ENCODE measurements at places on chromosomes 5 and 9.

DNA sequence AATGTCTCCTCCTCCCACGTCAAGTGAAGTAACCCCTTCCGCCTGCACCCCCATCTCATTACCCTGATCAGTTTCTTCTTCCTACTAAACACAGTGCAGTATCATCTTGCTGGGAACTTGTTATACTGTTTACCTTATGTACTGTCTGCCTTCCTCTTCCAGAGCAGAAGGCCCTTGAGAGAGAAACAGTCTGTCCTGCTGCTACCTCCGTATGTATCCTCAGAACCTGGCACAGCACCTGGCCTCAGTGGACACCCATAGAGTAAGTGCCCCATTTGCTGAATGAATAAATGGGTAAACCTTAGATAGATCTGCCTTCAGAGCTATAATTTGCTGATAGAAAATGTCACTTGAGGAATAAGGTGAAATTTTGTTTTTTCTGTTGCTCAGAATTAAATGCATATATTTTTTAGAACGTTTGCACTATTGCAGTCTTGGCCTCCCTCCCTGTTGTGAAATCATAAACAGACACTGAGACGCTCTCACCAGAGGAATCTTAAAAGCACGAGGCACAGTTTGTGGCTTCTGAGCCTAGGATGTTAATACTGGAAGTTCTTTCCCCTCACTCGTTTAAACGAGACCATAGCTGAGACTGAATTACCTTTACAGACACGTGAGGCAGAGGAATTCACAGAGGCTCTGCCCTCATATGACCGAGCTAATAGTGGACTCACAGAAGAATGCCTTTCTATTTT, 223.1 kb upstream of the DAP start:
- no peak for DNase-seq

- peak; percentile 51 for DNase-seq
Measured at GRCh38 chr5:10607666-10608073, 43.8 kb downstream of the ANKRD33B start.

- DNase-seq: peak; percentile 95
Measured at GRCh38 chr9:127923771-127924170, 6.8 kb downstream of the PIP5KL1 start.

DNA sequence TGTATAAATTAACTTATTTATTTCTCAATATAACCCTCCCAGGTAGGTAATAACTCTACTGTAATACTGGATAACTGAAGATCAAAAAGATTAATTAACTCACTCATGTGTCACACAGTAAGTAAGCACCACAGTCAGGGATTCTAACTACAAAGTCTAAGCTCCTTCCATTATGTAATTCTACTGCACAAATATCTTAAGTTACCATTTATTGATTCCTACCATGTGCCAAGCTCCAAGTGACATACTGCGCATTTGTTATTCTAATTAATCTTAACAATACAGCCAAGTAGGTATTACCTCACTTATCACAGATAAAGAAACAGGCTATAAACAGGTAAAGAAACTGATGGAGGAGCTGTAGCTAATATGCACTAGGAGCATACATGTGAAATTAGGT, 58.3 kb downstream of the RANBP6 start:
- no peak for DNase-seq

- DNase-seq: no peak
Measured at GRCh38 chr5:74124826-74125225, 498.8 kb downstream of the ARHGEF28 start.

DNA sequence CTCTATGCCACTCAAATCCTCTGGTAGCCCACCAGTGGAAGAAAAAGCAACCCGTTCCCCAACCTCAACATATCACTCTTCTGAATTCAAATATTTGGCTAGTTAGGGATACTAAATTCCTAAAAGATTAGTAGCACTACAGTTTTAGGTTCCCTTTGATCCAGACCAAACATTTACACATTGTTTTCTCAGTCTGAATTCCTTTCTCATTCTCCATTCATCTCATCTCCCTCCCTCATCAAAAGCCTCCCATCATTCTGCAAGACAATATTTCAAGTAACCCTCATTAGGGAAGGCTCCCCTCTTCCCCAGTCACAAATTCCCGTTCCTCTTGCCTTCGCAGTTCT, 26.3 kb downstream of the ADAM19 start:
- peak; percentile 76 for DNase-seq

GRCh38 chr9:109843641-109844040, 63.6 kb downstream of the PALM2AKAP2 start:
- no peak for DNase-seq

DNA sequence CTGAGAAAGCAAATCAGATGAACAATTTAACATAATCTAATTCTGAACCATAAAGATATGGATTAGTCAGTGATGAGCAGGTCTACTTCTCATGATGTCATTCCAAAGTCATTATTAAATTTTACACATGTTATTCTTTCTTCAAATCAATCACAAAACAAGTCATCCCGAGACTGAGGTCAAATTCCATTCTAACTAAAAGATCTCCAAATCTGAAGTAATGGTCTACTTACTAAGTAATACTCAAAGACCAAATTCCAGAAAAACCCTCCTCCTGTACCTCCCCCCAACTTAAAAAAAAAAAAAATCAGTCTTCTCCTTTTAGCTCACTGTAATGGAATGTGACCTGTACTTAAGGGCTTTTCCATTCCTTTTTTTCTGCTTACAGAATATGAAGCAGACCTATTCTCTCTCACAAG, 4.7 kb downstream of the PFDN1 start:
- peak; percentile 84 for DNase-seq

DNA sequence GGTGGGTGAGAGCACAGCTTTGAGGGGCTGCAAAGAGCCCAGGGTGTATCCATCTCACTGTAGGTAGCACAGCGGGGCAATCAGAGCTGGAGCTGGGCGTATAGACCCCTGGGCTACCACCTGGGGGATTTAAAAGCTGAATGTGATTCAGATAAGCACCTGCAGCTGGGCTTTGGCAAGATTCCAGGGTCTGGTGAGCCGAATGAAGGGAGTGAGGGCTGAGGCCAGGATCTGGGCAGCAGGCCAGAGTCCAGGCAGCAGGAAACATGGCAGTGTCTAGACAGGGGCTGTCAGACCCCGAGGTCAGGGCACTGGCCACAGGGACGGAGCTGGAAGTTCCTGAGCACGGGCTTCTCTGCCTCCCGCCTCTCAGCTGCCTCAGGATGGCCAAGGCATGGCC, 8.7 kb downstream of the ASS1 start:
- DNase-seq: no peak

- DNase-seq: no peak
Measured at GRCh38 chr5:143119291-143119769, 284.2 kb downstream of the NR3C1 start.

GRCh38 chr5:95283761-95284571, 928 bp downstream of the MCTP1 start:
- DNase-seq: peak; percentile 6

GRCh38 chr9:4117835-4118610, 181.8 kb downstream of the GLIS3 start:
- DNase-seq: no peak

DNA sequence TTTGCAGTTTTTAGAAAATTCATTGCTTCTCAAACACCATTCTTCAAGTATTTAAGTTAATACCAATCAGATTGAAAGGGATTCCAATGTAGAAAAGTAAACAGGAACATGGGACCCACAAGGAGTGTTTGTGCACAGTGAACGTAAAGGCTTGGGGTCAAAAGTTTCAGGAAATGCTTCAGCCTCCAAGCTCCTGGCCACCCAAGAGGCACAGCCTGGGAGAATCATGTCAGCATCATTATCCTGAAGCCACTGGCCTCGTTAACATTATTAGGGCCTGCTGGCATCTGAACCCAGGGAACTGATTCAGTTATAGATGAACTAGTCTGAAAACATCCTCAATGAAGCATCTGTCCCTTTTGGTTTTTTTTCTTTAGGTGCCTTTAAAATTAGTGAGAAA, 122.9 kb downstream of the NXNL2 start:
- peak; percentile 39 for DNase-seq

DNA sequence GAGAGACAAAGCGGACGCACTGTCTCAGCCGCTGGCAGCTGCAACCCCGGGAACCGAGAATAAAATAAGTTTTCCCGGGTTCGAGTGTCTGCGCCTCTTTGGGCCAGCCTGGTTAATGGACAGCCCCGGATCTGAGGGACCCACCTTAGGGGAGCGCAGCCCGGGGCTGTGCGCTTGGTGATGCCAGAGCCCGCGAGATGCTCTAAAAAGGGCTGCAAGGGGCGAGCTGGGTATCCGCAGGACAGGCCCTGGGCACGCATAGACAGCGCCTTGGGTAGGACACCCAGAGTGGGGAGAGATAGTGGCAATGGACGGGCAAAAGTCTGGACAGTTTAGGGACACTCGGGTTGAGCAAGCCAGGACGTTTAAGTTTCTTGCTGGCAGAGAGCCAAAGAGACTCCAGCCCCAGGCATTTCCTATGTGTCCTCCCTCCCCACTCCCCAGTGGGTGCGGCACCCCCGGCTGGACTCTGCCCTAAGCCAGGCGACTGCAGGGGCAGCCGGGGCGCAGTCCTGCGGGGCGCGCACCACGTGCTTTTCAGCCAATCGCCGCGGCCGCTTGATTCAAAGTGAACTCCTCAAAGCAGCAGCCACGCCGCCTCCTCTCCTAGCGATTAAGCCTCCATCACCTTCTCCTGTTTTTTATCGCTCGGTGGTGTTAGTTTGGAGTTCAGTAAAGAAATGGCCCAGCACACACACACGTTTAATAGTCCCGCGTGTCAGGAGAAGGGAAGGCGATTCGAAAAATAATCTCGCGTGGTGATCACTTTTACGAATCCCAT, 616 bp upstream of the ENC1 start:
- peak; percentile 86 for DNase-seq

DNA sequence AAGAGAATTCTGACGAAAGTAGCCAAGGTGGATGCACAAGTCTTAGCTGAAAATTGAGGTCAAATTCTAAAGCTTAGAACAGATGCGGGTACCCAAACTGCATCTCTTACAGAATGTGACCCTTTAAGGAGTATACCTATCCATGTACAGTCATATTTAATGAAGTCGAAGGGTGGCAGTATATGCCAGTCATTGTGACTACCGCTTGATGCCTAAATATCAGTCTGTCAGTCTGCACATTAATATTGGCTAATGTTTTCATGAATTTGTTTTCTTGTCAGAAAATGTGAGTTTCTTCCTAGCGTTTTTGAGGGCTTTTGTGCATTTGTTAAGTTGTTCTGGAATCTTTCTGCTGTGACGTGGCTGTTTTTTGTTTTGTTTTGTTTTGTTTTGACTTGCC, 264.5 kb upstream of the ELAVL2 start:
- DNase-seq: no peak

- no peak for DNase-seq
Measured at GRCh38 chr9:95483431-95483830, 33.3 kb downstream of the PTCH1 start.

GRCh38 chr5:76169146-76169905, 86.1 kb downstream of the SV2C start:
- no peak for DNase-seq

DNA sequence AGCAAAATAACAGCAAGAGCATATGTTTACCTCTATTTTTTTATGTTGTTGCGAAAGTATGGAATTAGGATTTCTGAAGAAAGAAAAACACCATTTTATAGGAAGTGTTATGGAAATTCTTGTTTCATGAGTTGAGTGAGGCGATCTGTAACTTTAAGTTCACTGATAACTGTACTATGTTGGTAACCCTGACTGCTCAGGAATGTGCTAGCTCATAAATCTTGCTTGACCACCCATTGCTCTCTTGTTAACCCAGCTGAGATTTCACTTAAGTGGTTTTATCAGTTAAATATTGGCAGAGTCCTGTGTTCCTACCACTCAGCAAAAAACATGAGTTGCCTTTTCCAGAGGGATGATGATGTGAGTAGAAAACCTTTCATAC, 91.1 kb upstream of the STARD4 start:
- DNase-seq: no peak

DNA sequence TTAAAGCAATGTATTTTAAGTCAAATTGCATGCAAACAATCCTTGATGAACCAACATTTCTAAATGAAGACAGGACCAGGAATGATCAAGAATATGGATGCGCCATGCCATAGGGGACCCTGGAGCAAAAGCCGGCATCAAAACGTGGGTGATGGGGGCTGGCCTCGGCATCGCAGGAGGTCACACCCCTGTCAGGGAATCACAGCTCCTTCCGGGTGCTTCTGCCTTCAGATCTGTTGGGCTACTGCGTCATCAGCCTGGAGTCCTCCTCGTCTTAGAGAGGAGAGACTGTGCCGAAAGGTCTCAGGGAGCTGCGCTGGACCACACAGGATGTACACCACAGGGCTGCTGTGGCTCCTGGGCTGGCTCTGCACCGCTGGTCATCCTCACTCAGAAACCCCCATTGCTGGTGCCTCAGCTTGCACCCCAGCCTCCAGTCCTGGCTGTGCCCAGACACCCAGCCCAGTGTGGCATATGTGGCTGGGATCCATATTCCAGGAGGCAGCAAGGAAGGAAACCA, 152.9 kb upstream of the PPP1R26 start:
- DNase-seq: no peak

DNA sequence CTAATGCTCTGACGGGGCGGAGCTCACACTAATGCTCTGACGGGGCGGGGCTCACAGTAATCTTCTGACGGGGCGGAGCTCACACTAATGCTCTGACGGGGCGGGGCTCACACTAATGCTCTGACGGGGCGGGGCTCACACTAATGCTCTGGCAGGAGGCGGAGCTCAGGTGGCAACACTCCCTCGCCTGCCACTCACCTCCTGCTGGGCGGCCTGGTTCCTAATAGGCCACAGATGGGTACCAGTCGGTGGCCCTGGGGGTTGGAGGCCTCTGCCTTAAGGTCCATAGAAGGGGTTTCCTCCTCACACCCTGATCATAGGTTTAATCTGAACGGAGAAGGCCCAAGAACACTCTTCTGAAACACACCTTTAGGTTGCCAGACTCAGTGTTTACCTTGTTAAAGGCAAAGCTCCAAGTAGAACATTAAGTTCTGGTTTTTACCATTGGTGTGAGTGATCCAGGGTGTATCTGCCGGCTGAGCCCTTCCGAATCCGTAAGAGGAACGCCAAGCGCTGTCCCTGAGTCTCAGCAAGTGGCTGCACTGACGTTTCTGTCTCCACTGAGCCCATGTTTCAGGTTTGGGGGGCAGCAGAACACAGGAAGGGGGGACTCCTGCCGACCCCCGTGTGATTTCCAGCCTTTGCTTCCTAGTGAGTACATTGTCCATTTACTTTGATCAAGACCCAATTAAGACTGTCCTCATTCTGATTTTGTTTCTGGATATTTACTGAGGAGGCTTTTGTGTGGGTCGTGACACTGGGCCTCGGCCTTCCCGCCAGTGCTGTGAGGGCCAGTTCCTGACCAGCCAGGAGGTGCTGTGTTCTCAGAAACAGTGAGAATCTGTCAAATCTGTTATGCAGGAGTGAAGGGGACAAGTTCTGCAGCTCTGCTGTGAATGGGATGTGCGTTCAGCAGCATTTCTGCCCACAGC, 24.6 kb upstream of the LRRC14B start:
- no peak for DNase-seq

- DNase-seq: peak; percentile 8
Measured at GRCh38 chr5:83467371-83468035, 4.0 kb upstream of the VCAN start.

DNA sequence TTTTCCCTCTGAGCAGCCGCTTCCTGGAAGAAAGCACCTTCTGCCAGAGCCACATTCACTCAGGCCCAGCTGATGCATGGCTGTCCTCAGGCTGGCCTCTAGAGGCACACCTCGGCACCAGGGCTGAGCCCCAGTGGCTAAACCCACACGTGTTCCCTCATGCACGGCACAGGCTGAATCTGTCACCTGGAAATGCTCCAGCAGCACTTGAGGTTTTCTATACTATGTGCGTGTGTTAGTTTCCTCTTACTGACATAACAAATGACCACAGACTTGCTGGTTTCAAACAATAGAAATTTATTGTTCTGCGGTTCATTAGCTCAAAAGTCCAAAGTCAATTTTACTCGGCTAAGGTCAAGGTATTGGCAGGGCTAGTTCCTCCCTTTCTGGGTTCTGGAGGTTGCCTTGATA, 141.4 kb downstream of the LRRC70 start:
- DNase-seq: peak; percentile 20

- DNase-seq: no peak
Measured at GRCh38 chr5:56831773-56832172, 16.4 kb downstream of the MAP3K1 start.
